ENCODE measurements at places on chromosomes 3 and 15. TPM values are rescaled to one million over a fixed set of nuclear protein-coding genes. Genes with fewer than 3 reads are reported as not detected.

DNA sequence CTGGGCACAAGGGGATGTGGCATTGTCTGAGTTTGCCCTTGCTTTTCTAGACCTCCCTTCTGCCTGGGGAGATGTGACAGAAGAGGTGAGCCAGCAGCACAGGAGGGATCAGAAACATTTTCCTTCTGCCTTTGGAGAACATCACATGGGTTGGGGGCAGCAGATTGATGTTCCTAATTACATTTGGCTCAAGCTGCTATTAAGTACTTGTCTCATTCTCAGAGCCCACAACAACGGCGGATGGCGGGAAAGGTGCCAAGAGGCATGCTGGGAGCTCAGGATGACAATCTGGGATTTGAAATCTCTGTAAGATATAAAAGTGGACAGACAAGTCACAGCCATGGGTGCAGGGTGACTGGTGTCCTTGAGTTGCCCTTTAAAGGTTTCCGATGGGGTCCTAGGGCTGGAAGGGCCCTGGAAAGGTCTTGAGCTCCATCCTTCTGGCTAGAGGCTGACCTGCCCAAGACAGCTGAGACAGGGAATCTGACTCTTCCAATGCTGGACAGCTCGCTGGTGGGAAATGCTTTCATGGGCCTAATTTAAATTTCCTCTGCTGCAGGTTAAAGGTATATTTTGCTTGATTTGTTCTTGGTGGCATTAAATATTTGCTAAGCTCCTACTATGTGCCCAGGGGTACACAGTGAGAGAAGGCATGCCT lies 2.4 kb upstream of the CORO2B start:
- no peak for DNase-seq

GRCh38 chr3:11757441-11757875 lies 89.2 kb downstream of the TAMM41 start:
- no peak for DNase-seq

The GOLGA8M gene
- polyA plus RNA-seq, result 1.0 TPM

GRCh38 chr15:64023220-64023619 lies 23.1 kb downstream of the DAPK2 start:
- no peak for DNase-seq

- DNase-seq, result no peak
Measured at GRCh38 chr3:155387571-155387970, 94.1 kb upstream of the STRIT1 start.

The LMCD1 gene
- polyA plus RNA-seq, result 3.1 TPM

- no peak for DNase-seq
Measured at GRCh38 chr3:62922326-62922725, 47.1 kb upstream of the CADPS start.

DNA sequence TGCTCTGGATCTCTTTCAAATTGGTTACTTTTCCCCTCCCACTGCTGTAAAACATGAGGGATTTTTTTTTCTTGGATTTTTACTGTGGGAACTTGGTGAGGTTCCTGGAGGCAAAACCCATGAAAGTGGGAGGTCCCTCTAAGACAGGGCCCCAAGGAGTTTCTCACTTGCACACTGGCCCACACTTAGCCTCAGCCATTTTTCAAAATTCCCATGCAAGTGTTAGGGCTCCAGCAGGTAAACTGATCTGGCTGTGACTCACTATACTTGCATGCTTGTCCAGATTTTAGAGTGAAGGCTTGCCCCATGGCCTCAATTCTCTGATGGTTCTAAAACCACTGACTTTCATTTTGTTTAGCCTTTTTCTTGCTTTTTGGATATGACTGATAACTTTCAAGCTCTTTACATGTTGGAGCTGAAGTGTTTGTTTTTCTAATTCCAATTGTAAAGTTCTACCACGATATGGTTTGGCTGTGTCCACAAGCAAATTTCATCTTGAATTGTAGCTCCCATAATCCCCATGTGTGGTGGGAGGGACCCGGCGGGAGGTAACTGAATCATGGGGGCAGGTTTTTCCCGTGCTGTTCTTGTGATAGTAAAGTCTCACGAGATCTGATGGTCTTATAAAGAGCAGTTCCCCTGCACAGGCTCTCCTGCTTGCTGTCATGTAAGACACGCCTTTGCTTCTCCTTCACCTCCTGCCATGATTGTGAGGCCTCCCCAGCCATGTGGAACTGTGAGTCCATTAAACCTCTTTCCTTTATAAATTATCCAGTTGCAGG lies 37.7 kb downstream of the MCCC1 start:
- no peak for DNase-seq

The GOLGA6B gene
- 0.03 TPM for polyA plus RNA-seq

DNA sequence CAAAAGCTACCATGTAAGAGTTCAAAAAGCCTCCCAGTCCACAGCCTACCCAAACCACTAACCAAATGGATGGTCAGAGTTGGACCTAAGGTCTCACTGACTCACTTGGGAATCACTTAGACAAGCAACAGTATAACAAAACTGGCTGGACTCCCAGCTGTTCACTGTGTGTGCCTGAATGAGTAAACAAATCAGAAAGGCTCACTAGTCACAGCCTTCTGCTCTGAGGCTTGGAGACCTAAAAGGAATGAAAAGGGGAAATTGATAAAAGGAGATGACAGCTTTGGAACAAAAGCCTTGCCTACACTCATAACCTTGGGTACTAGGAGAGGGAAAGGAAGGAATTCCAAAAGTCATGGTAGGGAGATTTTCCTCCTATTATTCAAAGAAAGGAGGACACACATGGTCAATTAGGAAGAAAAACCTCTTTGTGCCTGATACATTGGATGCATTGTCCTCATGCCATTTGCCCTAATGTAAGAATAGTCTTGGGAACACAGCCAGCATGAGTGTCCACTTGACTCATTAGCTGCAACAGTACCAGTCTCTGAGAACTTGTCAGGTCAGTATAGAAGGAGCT lies 92.3 kb downstream of the FRMD5 start:
- DNase-seq, result no peak

The FETUB gene
- polyA plus RNA-seq, result 28.6 TPM

The MKRN2OS gene
- 0.17 TPM for polyA plus RNA-seq

The CSK gene
- polyA plus RNA-seq, result 6.9 TPM

- DNase-seq, result no peak
Measured at GRCh38 chr3:139301183-139301582, 42.6 kb upstream of the MRPS22 start.

DNA sequence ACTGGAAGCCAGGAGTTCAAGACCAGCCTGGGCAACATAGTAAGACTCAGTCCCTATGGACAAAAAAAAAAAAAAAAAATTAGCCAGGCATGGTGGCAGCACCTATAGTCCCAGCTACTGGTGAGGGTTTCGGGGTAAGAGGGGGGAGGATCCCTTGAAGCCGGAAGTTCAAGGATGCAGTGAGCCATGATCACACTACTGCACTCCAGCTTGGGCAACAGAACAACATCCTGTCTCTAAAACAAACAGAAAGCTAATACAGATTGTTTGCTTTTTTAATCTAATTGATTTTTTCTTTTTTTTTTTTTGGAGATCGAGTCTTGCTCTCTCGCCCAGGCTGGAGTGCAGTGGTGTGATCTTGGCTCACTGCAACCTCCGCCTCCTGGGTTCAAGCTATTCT lies 1.6 kb upstream of the IMP3 start:
- no peak for DNase-seq

DNA sequence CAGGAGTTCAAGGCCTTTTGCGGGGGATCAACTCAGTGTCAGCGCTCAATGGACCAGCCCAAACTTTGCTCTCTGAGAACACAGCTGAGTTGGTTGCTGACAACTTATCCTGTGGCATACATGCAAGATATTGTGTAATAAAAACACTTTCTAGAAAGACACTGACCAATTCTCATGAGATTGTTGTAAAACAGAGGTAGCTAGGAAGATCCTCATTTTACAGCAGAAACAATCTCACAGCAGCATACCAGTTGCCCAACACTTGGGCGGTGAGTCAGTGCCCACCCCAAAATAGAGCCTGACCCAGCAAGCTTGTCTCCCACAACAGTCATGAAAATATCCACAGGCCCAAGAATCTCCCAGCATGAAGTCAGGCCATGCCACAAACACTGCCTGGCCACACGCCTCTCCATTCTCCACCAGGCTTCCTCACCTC lies 18.2 kb downstream of the KLHL6 start:
- no peak for DNase-seq

DNA sequence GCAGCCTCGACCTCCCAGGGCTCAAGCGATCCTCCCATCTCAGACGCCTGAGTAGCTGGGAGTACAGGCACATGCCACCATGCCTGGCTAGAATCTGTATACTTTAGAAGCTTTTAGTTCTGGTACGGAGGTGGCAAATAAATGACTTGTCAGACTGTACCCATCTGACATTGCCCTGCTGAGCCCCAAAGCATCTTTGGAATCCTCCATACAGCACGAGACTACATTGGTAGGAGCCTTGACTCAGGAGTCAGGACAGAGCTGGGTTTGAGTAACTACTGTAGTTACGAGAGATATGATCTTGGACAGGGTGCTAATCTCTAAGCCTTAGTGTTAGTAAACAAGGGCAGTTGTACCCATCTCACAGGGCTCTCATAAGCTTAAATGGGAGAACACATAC lies 67.8 kb upstream of the NPHP3 start:
- no peak for DNase-seq

The PCLAF gene
- 3.0 TPM for polyA plus RNA-seq

Data from liver (tissue), 10 donors.